ENCODE measurements at places on chromosomes 4 and X.

DNA sequence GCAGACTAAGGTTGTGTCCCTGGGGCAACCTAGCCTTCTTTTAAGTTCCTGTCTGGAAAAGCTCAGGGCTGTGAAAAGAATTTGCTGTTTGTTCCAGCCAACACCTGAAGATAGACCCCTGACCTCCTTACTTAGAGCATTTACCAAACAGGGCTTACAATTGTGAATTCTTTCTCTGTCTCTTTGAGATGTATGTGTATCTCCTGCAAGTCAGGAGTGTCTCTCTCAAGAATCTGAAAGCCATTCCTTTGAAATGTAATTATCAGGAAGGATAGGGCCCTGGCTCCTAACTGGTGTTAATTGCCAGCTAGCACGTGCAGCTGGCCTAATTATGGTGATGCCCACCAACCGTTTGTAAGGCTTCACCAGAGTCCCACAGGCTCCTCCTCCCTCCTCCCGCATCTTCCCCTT is 18.2 kb downstream of the CCNG2 start:
- H3K4me3 ChIP-seq, result no peak overlapping the region
- H3K27me3 ChIP-seq, result no peaks in the 10 kb centered on the region
- DNase-seq, result peak; percentile 66
- H3K36me3 ChIP-seq, result peaks cover 10% of the 10 kb centered on the region
- peak overlapping the region; percentile 86 for H3K27ac ChIP-seq

DNA sequence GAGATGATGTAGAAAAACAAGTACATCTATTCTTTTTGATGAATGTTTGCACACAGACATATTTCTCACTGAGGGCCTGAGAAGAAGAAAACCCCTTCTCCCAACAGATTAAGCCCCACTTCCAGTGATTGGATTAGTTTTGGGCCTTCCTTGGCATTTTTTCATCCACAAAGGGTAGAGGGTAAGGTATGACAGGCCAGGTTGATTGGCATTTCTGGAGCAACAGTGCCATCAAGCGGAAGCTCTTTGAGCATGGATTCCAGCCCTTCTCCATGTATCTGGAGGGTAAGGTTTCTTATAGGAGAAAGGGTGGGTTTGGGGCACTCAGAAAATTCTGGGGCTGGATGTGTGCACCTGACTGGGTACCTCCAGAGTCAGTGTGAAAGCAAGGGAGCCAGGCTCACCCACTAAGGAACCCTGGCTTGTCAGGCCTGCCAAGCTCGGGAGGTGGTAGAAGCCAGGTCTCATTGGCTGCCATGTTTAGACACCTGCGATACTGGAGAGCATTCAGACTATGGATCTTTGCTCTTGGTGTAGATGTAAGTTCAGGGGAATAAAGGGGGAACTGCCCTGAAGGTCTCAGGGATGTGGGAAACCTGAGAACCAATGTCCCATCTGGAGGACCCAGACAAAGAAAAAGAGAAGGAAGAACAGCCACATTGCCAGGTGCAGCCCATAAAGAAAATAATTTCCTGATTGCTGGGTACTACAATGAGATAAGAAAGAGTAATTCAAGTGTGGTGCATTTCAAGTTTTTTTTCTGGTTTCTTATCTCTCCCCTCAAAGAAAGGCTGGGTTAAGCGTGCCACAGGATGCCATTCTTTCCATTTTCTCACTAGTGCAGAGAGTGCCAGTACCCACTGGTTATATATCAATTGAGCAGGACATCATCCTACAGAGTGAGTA is 222.3 kb upstream of the AGTR2 start:
- H3K27ac ChIP-seq, result no peak overlapping the region
- no peaks in the 10 kb centered on the region for H3K4me1 ChIP-seq
- no peak overlapping the region for H3K4me3 ChIP-seq
- H3K27me3 ChIP-seq, result no peaks in the 10 kb centered on the region
- no peak for DNase-seq

GRCh38 chr4:35934320-35934981 is 309.9 kb downstream of the ARAP2 start:
- no peaks in the 10 kb centered on the region for H3K36me3 ChIP-seq
- no peaks in the 10 kb centered on the region for H3K4me1 ChIP-seq
- H3K27ac ChIP-seq, result no peak overlapping the region
- H3K4me3 ChIP-seq, result no peak overlapping the region
- H3K27me3 ChIP-seq, result no peaks in the 10 kb centered on the region

DNA sequence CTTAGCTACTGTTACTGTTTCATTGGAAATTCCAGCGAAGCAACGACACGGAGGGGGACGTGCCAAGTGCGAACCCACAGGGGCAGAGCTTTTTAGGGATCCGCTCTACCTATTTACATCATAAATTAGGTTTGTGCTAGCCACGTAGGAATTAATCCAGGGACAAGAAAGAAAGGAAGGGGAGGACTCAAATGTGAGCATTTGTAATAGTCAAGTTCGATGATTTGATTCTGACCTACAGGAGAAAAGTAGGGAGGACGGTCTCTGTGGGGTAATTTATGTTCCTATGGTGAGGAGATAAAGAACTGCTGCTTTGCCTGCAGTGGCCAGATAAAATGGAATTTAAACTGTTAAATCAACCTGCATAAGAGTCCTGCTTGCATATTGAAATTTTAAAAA is 1.7 kb downstream of the INTS6L start:
- H3K4me3 ChIP-seq, result peak overlapping the region; percentile 62
- DNase-seq, result no peak
- H3K27ac ChIP-seq, result peak overlapping the region; percentile 51
- H3K4me1 ChIP-seq, result peaks cover 2% of the 10 kb centered on the region
- H3K27me3 ChIP-seq, result no peaks in the 10 kb centered on the region

- H3K27ac ChIP-seq, result no peak overlapping the region
- H3K4me1 ChIP-seq, result no peaks in the 10 kb centered on the region
- DNase-seq, result no peak
- no peak overlapping the region for H3K4me3 ChIP-seq
- H3K36me3 ChIP-seq, result no peaks in the 10 kb centered on the region
These were observed 9.3 kb downstream of the SPATA4 start for GRCh38 chr4:176186067-176186466.

DNA sequence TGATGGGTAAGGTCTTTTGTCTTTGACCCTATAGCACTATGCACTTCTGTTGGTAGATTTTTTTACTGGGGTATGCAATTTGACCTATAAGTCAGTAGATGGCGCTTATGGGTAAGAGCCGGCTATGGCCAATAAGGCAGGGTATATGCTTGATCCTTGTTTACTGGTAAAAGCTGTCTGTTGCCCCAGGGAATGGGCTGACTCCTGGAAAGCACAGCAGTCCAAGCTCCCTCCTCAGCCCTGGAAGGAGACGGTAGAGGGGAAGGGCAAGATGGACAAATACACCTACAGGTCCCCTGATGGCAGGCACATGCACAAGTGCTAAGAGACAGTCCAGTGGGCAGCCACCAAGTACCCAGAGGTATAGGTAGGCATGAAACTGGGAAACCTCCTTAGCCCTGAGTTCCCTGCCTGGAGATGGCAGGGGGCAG is 63.7 kb downstream of the ADAMTS3 start:
- H3K4me3 ChIP-seq, result no peak overlapping the region
- DNase-seq, result peak; percentile 38
- peaks cover 2% of the 10 kb centered on the region for H3K4me1 ChIP-seq
- no peaks in the 10 kb centered on the region for H3K36me3 ChIP-seq
- H3K27ac ChIP-seq, result no peak overlapping the region

Data from neuronal stem cell (in vitro differentiated cells).